ENCODE measurements at places on chromosomes 12 and 14.
A peak's percentile ranks its signal among the peaks of the same experiment; 100 is the strongest.

DNA sequence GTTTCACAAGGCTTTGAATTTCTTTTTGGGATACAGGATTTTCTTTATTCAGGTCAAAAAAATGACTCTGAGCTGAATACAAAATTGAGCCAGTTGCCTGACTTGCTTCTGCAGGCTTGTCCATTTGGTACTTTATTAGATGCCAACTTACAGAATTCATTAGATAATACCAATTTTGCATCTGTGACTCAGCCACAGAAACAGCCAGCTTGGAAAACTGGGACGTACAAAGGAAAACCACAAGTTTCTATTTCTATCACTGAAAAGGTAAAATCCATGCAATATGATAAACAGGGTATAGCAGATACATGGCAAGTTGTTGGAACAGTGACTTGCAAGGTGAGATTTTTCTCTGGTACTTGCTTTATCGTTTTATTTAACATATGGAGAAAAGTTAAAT, 5.8 kb downstream of the AP5M1 start:
- no peak for DNase-seq

DNA sequence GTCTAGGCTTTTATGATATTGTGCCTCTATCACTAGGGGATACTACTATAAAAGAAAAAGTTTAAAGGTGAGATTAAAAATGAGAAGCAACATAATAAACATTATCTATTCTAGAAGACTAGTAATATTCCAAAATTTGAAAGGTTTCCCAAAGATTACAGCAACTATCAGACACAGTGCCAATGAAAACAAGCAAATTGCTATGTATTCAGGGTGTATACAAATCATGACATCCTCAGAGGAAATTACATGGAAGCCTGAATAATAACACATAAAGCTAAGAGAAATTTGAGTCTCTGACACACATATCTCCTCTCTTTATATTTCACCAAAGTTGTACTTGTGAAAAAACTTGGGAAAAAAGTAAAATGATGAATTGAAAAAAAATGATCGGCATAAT, 327.0 kb downstream of the SEC23A start:
- no peak for DNase-seq

- DNase-seq: no peak
Observed at GRCh38 chr12:81722004-81722403, 37.1 kb downstream of the PPFIA2 start.

- DNase-seq: no peak
Observed at GRCh38 chr12:73361864-73362230, 1089.7 kb downstream of the TRHDE start.

- no peak for DNase-seq
Observed at GRCh38 chr14:79118291-79118690, 948.1 kb downstream of the NRXN3 start.

DNA sequence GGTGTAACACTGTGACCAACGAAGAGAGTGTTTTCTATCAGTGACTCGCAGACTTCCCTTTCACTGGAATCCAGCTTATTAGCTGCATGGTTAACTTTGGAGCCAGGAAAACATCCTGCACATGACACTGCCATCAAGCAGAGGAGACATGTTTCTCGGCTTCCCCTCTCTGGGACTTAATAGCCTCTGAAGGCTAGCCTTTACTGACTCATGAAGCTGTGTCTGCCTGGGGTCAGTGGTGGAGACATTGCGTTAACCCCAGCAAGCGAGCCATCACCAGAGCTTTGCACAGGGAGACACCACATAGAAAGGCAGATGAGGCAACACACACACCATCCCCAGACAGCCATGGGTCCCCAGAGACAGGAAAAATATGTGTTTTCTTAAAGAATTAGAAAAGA, 126.9 kb upstream of the PRICKLE1 start:
- DNase-seq: no peak

DNA sequence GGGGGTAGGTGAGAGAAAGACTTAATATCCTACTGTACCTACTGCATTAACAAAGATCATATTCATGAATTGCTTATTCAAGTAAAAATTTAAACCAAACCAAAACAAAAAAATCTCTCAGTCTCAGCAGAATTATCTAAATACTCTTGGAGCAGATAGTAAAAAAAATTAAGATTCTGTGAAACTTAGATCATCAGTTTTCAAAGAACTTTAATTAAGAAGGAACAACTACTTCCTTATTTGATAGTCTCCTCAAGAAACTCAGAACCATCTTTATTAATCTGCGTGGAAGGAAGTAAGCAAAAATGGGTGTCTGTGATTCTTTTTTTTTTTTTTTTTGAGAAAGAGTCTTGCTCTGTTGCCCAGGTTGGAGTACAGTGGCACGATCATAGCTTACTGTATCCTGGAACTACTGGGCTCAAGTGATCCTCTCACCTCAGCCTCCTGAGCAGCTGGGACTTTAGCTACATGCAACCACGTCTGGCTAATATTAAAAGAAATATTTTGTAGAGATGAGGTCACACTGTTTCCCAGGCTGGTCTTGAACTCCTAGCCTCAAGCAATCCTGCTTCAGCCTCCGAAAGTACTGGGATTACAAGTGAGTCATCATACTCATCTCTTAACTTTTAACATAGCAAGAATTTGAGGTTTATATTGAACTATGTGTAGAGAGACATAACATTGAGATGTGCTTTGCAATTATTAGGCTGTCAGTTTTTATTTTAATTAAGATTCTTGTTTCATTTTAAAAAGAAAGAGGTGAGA, 37.4 kb downstream of the GAS2L3 start:
- DNase-seq: no peak

GRCh38 chr12:87201598-87201997, 827.6 kb downstream of the C12orf50 start:
- DNase-seq: no peak

DNA sequence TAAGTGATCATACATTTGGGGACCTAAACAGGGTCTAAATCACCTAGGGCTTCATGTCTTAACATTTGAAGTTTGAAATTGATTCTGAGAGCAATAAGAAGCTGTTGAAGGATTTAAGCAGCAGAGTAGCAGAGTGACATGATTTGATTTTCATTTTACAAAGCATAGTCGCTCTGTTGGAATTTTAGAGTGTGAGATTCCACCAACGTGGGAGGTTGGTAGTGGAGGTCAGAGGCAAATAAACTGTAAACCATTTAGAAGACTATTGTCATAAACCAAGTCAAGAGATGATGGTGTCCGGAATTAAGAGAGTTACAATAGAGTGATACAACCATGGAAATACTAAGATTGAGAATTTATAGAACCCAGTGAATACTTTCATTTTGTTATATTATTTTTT, 52.7 kb upstream of the ZDHHC17 start:
- DNase-seq: no peak

- no peak for DNase-seq
Observed at GRCh38 chr12:45934956-45935355, 55.4 kb downstream of the SCAF11 start.

DNA sequence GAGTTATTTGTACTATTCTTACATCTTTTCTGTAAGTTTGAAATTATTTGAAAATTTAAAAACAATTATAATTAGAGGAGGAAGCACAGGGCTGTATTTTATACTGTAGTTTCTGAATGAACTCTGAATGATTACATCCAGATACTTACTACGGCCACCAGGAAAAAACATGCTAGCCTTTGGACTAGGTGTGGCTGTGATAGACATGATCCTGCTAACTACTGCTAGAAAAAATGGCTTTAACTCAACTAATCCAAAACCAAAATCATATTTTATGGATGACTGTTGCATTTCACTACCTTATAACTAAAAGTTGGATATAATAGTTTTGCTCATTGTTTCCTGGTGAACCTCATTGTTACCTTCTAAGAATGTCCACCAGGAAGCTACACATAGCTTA, 15.1 kb upstream of the SLC25A3 start:
- no peak for DNase-seq

DNA sequence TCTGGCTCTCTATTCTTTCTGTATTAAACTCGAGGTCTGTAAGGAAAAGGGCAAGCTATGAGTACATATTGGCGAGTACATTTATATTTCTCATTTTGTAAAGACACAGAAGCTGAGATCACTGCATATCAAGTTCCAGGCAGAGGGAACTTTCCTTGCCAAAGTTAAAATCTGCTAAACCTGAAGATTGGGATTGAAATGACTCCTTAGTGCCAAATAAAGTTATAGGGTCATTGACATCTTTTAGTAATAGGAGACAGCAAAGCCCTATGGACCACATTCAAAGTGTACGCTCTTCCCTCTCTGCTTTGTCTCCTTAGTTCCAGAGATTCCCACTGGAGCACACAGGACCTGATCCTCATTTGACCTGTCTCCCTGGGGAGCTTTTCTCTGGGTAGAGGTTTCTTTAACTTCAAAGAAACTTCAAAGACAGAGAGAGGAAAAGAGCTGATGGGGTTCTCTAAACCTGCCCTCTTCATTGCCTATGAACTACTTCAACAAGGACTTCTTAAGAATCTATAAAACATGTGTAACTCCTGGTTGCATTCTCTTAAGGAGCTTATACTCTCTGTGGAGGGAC, 42.6 kb upstream of the PTPRR start:
- DNase-seq: no peak

- no peak for DNase-seq
Observed at GRCh38 chr12:25983625-25984024, 25.1 kb downstream of the RASSF8 start.

GRCh38 chr14:22315336-22315735, 273.7 kb downstream of the DAD1 start:
- no peak for DNase-seq

DNA sequence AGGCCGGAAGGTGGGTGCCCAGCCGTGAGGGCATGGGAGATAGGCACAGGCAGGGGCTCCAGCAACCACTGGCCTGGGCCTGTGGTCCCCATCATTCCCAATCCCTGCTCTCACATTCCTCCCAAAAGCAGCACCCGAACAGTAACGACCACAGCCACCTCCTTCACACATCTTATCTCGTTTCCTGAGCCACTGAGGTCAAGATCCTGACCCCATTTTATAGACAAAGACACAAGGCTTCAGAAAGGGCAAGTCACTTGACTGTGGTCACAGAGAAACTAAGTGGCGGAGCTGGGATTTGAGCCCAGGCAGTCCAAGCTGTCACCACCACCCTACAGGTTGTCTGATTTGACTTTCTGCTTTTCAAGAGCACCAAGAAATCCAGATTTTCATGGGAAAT, 38.9 kb downstream of the DTX1 start:
- DNase-seq: no peak

- DNase-seq: no peak
Observed at GRCh38 chr14:75070383-75070782, 942 bp downstream of the ZC2HC1C start.

GRCh38 chr12:67633708-67634107, 14.8 kb upstream of the DYRK2 start:
- no peak for DNase-seq

- DNase-seq: no peak
Observed at GRCh38 chr14:51939226-51939625, 50.1 kb upstream of the RTRAF start.

DNA sequence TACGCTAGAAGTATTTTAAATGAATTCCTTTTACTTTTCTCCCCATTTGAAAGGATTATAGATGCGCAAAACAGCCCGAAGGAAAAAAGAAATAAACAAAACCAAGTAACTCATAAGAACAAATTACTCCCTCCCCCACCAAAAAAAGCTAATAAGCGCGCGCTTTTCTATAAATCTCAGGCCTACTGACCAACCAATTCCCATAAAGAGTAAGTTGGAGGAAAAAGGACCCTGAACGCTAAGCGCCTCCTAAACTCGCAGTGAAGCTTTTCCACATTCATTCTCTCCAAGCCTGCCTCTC, 588 bp downstream of the MBIP start:
- no peak for DNase-seq

- DNase-seq: no peak
Observed at GRCh38 chr12:24011927-24012507, 62.5 kb upstream of the SOX5 start.

GRCh38 chr12:83473408-83474095, 786.8 kb downstream of the TMTC2 start:
- DNase-seq: no peak

GRCh38 chr14:104723651-104724406, at the start of gene ADSS1:
TSS of gene ADSS1 (plus strand) at chr14:104724229. CDS start at chr14:104724271, 42 bp downstream.
- peak; percentile 31 for DNase-seq

DNA sequence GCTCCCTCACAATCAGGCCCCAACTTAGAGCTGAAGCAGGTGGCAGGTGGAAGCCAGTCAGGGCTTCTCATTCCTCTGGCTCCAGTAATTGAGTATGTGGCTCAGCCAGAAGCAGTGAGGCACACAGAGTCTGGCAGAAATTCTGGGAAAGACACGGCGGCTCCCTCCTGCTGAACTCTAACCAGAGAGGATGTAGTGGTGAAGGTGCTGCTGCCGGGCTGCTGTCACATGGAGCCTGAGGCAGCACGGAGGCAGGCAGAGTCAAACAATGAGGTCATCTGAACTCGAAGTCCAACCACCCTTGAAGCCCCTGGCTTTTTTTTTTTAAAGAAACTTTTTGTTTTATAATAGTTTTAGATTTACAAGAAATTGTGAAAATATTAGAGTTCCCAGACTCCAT, 33.4 kb upstream of the SMOC1 start:
- no peak for DNase-seq

DNA sequence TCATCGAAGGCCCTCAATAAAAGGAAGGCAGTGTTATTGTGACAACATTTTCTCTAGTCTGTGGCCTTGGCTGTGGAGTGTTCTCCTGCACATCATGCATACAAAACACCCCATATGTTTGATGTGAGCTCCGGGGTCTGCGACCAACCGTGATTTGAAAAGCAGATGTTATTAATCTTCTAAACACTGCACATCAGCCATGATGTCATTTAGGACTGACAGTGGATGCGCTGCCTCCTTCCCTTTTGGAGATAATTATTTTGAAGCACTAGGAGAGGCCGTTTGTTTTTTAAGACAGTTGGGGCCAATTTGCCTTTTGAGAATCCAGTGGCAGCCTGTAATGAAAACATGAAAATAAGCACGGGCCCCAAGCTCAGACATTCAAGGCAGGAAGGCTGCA, 1041.6 kb downstream of the BCL11B start:
- DNase-seq: no peak

GRCh38 chr12:27732281-27732680, 21.6 kb downstream of the MRPS35 start:
- no peak for DNase-seq

DNA sequence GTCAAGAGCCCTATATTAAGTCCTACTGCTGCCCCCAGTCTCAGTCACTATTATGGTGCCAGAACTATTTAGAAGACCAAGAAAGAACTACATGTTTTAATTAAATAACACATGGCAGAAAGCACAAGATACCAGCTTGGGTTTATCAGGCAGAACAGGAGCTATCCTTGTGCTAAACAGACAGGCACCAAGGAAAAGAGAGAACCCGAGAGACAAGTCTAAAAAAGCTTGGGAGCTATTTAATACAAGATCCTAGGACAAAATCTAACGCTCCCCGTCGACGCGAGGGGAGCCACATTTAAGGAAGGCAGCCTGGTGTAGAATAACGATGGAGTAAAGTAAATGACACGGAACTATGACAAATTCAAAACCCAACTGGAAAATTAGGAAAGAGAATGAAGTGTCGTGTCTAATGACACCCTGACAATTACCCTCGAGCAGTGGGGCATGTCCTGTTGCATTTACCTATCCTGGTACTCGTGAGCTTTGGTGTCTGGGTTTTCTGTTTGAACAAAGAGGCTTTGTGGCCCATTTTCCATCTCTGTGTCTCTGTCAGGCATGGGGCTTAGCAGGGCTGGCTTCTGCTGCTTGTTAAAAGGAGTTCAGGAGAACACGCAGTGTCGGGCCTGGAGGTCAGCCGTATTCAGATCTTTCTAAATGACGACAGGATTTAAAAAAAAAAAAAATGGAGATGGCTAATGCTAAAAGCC, 140.6 kb downstream of the ETNK1 start:
- DNase-seq: no peak

Data from activated CD4-positive, CD25-positive, alpha-beta regulatory T cell (primary cell).